ENCODE measurements at places on chromosomes 16 and 17.

DNA sequence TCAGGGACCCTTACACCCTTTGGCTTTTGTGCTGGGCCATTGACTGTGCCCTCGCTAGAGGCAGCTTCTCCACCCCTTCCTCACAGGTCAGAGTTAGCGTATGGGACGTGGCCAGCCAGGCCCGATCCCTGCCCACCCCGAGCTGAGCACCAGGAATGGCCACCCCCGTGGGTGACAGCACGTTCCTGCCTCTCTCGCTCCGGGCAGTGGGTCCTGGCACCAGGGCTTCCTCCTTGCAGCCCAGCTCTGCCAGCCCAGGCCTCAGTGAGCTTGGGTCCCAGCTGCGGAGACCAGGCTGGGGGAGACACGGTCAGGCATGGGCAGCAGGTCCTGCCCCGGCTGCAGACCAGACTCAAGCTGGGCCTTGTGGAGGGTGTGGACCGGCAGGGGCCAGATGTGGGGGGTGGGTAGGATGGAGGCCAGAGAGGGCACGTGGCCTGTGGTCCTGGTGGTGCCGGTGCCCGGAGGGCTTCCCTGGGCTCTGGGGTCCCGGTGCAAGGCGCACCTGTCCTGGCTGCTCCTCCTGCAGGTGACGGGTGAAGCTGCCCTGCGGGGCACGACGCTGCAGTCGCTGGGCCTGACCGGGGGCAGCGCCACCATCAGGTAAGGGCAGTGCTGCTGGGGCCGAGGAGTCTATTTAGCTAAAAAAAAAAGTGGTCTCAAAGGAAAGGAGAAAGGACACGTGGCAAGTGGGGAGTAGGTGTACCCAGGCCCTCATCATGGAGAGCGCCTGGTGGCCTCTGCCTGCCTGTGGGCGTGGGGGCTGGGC lies 18.2 kb downstream of the ASPSCR1 start:
- no peak for DNase-seq

- no peak for DNase-seq
These were observed 81.1 kb upstream of the LHX1 start for GRCh38 chr17:36856222-36856621.

DNA sequence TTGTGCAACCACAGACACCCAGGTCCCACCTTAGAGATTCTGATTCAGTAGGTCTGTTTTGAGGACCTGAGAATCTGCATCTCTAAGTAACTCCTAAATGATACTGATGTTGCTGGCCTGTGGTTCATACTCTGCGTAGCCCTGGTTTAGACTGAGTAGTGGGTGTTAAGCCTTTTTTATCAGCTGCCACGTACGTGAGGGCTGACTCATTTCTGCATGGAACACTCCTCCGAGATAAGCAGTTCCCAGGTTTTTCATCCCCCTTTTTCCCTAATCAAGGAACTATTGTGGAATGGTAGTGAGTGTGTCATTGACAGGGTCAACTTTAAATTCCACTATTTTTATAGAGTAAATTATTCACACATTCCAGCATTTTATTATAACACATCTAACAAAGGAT lies 26.1 kb downstream of the CDRT4 start:
- DNase-seq, result no peak

- peak; percentile 42 for DNase-seq
These were observed 1.1 kb upstream of the AKTIP start for GRCh38 chr16:53503991-53504663.

DNA sequence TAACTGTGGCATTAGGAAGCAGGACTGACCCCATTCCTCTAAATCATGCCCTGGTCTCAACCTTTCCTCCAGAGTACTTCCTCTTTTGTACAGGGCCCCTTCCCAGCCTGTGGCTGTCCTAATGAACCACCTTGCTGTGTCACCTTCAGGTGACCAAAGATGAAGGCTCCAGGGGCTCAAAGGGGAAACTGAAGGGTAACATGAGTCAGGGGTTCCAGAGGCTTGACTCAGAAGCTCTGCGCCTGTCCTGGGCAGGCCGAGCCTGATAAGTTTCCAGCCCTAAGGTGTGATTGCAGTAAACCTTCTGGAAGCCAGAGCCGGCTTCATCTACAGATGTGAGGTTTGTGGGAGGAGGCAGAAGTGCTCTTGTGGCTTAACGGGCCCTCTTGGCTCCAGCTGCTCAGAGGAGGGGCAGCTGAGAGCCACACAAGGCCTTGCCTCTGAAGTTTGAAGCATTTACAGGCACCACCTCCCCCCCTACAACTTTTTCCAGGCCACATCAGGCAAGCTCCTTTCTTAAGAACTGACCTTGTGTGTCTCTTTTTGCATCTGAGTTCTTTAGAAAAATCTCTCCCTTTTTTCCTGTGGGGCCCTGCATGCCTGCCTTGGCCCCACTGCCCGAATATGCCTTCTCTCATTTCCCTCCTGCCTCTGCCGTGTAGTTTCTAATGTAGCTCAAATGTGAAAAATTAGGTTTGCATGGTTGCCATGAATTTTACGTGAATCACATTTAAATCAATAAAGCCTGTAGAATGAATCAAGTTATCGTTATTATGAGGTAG lies 149.9 kb downstream of the CLEC16A start:
- DNase-seq, result peak; percentile 40

- DNase-seq, result no peak
These were observed 28.0 kb downstream of the ABCC3 start for GRCh38 chr17:50662632-50663225.

DNA sequence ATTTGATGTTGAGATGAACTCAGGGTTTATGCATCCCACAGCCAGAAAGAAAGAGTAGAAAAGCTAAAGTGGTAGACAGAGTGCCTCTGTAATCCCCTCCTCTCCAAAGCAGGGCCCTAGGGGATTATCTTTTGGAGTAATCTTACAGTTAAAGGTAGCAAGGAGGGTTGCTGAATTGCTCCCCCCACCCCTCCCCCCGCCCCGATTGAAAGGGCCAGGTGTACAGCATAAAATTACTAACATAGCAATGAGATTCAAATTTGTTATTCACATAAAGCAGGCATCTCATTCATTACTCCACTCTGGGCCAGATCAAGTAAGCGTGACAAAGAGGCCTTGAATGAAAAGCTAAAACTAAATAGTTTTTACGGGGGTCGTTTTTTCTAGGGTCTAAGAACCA lies 72.7 kb downstream of the STH start:
- no peak for DNase-seq

GRCh38 chr16:1984347-1985225 lies 593 bp downstream of the GFER start:
- DNase-seq, result no peak

GRCh38 chr17:57269052-57269451 lies 12.7 kb downstream of the MSI2 start:
- no peak for DNase-seq

GRCh38 chr17:68955181-68955841 lies at the start of gene ABCA8:
ABCA8 (minus strand) TSS chr17:68955392; CDS start chr17:68942034, 13,358 bp downstream.
- no peak for DNase-seq

DNA sequence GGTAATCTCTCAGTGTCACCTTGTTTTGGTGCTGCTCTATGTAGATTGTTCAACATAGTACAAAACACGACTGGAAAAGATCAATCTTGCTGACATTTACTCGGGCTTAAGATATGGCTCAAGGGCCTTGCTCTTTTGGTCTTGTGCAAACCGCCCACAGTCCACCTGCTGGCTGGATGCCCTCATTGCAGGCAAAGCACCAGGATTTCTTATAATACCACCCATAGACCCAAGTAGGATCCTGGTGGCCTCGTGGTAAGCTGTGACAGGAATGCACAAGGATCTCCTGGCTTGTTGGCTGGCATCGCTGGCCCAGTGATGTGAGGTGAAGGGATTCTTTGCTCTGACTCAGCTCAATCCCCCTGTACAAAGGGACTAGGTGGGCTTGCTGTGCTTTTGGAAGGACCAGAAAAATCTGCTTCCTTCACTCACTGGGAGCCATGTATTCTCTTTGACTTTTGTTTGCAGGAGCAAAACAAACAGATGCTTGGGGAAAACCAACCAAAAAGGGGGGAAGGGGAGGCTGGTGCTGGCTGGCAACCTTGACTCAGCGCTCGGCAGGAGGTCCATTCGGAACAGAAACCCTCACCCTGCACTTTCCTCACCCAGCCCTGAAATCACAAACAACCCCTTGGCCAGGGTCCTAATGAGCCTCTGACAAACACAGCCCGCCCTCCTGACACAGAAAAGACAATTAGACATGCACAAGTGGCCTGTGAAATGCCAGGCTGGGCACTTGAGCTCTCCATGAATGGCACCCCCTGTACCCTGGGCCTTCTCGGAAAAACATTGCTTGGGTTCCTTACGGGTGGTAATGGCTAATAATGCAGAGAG lies 36.6 kb upstream of the MED9 start:
- peak; percentile 82 for DNase-seq

DNA sequence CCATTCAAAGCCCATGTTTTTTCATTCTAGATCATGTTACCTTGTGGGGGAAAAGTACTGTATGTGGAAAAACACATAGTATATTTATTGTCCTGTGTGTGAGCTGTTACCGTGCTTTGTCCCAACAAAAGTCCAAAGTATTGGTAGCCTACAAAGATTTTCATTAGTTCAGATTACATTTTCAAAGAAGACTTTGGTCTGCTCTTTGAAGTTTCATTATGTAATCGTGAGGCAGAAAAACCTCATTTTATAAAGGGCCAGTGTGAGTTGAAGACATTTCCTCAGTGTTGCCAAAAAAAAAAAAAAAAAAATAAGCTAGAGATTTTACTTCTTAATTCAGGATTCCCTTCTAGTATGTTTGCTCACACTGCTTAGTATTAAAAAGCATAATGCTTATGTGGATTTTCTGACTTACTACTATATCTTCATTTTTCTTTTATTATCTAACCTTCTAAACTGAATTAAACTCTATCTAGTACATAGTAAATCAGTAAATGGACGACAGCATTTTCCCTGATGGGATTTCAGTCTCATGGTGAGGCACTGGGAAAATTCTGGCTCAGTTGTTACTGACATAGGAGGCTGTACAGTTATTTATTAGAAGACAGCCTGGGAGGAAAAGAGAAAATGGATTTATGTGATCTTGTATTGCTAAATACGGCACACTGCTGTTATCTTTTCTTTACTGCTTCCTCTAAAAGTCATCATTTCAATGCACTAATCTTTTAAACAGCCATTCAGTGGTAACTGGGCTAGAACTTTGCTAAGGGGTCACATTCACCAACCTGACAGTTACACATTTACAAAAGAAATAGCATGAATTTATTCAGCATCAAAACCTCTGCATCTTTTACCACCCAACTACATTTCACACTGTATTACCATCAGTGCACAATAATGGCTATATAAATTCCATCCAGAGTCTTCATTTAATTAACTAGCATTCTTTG lies 100.6 kb downstream of the STXBP4 start:
- no peak for DNase-seq

- DNase-seq, result no peak
These were observed 423.7 kb downstream of the TOX3 start for GRCh38 chr16:52123061-52123839.

DNA sequence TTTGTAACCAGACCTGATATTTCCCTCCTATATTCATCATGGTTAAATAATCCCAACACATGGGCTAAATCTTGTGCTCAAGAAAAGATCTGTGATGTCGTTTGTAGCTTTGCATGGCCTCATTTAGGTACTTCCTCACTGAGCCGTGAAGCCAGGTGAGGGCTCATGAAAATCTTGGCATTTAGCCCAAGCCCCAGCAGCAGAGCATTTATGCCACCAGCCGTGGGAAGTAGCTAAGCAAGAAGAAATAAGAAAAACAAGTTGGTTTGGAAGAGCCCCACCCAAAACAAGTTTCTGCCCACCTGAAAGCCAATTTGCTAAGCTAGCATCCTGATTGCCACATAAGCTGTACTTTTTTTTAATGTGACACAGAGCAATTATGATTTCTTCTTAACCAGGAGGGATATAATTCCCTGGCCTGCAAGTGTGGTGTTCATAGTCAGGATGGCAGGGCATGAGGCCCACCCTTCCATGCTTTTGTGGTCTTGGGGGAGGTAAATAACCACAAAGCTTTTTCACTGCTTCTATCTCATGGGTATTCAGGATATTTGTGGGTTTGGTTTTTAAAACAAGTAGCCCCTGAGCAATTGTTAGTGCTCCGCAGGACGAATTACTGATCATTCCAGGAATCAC lies 10.5 kb downstream of the TMIGD1 start:
- peak; percentile 49 for DNase-seq

DNA sequence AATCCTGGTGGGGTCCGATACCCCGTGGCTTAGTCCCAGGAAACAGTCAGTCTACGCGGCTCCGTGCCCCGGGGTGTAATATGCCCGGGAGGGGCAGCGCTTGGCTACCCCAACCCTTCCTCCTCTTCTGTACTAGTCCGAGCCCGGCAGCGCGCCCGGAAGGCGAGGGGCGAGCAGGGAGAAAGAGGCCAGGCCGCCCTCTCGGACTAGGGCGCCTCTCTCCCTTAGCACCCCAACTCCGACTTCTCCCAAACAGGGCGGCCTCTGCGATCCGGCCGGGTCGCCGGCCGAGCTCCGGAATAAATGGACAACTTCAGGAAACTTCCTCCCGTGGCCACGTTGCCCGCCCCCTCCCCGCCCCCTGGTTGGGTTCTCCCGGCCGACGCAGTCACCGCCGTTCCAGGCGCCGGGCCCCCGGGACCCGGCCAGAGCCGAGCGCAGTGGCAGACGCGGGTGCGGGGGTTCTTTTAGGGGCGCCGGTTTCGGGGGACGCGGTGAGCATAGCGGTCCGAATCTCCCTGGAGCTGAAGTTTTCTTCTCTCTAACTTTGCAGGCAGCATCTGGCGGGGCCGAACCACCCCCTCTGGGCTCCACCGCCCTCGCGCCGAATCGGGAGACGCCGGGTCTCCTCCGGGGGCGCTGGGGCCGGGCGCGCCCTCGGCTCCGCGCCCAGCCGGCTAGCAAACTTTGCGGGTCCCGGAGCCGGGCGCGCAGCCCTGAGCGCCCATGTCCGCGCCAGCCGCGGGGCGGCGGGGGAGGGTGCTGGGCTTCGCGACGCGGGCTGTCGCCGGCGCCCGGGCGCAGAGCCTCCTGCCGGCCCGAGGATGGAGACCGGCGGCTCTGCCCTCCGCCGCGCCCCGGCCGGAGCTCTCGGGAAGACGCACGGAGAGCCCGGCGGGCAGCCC lies at the start of gene SDK2:
TSS of gene SDK2 (minus strand) at position 301 of the 905 bp plus-strand sequence. CDS start 357 bp downstream, outside the sequence.
- peak; percentile 43 for DNase-seq

- DNase-seq, result peak; percentile 76
These were observed 93.8 kb upstream of the PLEKHM1 start for GRCh38 chr17:45584092-45585036.

- no peak for DNase-seq
These were observed 79.3 kb upstream of the HSBP1 start for GRCh38 chr16:83728492-83728891.

- DNase-seq, result peak; percentile 24
These were observed 5.6 kb downstream of the NOG start for GRCh38 chr17:56599088-56599487.

GRCh38 chr16:24571096-24571495 lies 31.7 kb downstream of the RBBP6 start:
- no peak for DNase-seq
